ENCODE measurements at places on chromosomes 12 and 14.

- DNase-seq, result no peak
Observed at GRCh38 chr12:89092297-89092696, 260.0 kb downstream of the DUSP6 start.

DNA sequence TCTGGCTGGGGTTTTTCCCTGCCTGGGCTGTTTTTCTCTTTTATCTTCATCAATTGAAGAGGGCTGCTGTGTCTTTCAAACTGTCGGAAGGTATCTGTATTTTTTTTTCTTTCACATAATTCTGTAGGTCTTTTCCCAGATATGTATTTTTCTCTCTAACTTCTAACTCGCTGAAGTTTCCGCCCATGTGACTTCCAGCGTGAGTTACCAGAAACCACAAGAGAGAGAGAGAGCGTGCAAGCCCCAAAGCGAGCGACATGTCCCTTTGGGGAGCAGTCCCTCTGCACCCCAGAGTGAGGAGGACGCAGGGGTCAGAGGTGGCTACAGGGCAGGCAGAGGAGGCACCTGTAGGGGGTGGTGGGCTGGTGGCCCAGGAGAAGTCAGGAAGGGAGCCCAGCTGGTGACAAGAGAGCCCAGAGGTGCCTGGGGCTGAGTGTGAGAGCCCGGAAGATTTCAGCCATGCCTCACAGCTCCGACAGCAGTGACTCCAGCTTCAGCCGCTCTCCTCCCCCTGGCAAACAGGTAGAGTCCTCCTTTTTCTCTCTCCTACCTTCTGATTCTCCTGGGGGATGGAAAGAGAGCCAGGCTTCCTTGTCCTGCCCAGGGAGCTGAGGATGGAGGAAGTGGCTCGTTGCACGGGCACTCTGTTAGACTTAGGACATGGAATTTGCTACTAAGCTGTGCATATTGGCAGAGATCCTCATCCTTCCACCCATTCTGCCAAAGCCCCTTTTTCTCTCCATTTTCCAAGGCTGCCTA, at the start of gene BATF:
TSS of gene BATF (plus strand) at position 246 of the 759 bp plus-strand sequence. CDS start at position 460, 214 bp downstream.
- no peak for DNase-seq

- DNase-seq, result no peak
Observed at GRCh38 chr14:29645117-29645516, 282.5 kb downstream of the PRKD1 start.

DNA sequence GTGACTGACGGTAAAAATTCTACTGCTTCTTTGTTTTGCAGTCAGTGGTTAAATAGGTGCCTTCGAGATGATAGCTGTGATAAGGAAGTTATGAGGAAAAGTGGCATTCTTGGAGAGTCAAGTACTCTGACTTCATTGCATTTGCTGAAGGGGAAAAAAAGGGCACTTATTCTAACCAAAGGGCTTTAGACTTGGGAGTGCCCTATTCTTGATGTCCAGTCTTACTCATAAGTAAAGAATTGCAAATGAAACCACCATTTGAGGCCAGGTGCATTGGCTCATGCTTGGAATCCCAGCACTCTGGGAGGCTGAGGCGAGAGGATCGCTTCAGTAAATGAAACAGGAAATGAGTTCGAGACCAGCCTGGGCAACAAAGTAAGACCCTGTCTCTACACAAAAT, 40.3 kb downstream of the BRAP start:
- DNase-seq, result no peak

DNA sequence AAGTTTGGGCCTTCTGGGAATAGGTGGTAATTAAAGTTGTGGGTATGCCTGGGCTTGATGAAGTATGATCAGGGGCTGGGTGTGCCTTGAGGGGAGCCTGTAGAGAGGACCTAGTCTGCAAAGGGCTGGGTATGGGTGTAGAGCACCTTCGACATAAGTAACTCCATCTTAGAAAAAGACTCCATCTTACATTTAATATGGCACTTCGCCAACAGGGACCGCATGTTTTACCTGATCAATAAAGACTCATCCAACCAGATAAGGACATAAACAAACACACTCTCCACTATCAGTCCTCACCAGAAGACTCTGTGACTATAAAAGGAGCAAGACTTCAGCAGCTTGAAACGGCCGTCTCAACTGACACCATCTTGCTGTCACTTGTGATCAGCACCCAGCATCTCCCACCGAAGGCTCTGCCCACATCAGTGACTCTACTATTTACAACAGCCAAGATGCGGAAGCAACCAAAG, 23.5 kb upstream of the GPR68 start:
- DNase-seq, result no peak

GRCh38 chr12:6262211-6262610, 48.3 kb upstream of the PLEKHG6 start:
- no peak for DNase-seq

GRCh38 chr12:108239378-108239777, 99.7 kb downstream of the CMKLR1 start:
- DNase-seq, result no peak

DNA sequence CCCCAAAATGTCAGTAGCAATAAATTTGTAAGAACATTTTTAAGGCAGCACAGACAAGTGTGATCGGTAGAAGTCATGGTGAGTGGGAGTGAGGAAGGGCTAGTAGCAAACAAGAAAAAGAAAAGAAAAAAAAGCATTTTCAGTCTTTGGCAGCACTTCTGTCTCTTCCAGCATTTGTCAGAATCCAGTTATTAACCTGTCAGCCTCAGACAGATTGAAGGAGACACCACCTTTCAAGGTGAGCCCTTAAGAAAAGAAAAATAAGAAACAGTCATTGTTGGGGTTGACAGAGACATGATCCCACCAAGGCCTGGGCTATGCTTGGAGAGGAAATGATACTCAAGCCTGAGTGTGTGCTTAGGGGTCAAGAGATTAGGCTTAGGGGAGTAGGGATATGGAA, 947.4 kb downstream of the NRXN3 start:
- no peak for DNase-seq

- DNase-seq, result no peak
Observed at GRCh38 chr12:105253866-105254513, 18.0 kb upstream of the APPL2 start.

GRCh38 chr12:70244409-70244808, 1.2 kb downstream of the CNOT2 start:
- DNase-seq, result no peak

DNA sequence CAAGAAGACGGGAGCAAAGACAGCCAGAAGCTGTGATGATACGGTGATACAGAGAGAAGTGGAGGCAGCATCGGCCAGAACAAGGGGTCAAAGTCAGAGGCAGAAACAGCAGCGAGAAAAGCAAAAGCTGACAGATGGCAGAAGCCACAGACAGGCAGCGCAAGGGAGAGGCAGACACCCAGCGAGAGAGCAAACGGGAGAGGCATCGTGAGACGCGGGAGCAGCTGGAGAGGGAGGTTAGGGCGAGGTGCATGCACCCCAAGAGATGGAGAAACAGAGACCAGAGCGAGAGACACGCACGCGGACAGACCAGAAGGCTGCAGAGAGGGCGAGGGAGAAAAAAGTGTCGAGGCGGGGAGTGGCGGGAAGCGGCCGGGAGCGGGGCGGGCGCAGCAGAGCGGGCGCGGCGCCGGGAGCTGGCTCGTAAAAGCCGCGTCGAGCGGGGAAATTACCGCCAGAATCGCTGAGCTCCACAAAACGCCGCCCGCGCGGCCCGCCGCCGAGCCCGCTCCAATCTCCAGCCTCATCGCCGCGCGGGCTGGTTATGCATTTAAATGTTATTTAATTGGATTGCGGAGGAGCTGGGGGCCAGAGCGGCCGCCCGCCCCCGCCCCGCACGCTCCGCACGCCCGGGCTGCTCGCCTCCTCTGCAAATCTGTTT, 15.6 kb downstream of the SMUG1 start:
- no peak for DNase-seq

- DNase-seq, result no peak
Observed at GRCh38 chr12:1369938-1370500, 224.4 kb downstream of the FBXL14 start.

GRCh38 chr12:4991373-4991772, 52.3 kb upstream of the KCNA5 start:
- DNase-seq, result no peak

DNA sequence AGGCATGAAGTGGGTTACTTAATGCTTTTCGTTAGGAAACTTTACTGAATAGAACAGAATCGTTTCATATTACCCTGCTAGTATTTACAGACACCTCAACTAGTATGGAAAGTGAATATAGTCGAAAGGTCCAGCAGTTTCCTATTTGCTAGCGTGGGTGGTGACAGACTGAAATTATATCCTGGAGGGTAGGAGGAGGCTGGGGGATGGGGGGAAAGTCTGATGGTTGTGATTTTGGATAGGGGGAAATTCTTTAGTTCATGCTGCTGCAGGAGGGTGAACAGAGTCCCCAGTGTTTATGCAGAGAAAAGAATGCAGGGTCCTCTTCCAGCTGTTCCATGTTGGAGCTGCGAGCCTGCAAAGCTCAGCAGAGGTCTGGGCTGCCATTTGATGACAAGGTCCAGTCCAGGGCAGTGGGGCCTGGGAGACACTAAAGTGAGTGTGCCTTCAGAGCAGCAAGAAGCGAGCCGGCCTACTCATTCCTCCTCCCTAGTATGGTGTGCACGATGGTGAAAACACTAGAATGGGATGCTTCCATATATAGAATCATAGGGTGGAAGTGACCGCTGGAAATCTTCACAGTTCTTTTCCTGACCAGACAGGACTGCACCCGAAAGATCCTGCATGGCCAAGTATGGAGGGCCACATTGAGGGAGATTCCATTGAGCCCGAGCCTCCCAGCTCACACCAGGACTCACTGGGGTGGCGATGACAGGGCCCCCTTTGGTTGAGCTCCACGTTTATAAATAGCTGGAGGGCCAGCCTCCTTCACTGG, 2.1 kb downstream of the SAMD4A start:
- DNase-seq, result no peak

DNA sequence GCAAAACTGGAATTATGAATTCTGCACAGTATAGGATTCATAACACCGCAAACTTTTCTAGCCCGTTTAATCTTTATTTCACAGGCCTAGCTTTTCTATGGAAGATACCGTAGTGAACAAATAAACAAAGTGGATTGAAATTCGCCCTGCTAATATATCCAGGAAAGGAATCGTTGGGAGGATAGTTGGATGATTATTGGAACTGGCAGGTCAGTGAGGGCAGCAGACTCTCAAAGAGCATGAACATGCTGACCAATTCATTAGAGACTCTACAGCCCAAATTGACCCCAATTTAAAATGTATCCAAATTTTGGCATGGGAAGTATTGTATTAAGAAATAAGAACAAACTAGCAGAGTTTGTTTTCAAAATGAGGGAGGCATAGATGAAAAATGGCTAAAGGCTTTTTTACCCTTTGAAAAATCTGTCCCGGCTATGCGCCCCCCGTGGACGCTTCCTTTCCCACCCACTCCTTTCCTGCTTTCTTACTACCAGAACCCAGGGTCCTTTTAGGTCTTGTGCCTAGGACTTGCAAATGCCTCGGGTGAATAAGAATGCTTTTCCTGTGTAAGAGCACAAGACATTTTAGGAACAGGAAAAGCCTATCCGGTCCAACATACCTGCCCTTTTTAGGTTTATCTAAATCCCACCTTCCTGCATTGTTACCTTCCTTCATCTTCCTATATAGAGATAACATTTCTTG, 84.6 kb upstream of the PTPRB start:
- no peak for DNase-seq

- no peak for DNase-seq
Observed at GRCh38 chr14:27145170-27145569, 547.3 kb upstream of the NOVA1 start.

- DNase-seq, result no peak
Observed at GRCh38 chr12:31323391-31324115, 2.4 kb downstream of the SINHCAF start.

GRCh38 chr14:88840926-88841325, 16.5 kb downstream of the TTC8 start:
- no peak for DNase-seq

GRCh38 chr12:57183939-57184725, 32.5 kb upstream of the NXPH4 start:
- DNase-seq, result no peak

DNA sequence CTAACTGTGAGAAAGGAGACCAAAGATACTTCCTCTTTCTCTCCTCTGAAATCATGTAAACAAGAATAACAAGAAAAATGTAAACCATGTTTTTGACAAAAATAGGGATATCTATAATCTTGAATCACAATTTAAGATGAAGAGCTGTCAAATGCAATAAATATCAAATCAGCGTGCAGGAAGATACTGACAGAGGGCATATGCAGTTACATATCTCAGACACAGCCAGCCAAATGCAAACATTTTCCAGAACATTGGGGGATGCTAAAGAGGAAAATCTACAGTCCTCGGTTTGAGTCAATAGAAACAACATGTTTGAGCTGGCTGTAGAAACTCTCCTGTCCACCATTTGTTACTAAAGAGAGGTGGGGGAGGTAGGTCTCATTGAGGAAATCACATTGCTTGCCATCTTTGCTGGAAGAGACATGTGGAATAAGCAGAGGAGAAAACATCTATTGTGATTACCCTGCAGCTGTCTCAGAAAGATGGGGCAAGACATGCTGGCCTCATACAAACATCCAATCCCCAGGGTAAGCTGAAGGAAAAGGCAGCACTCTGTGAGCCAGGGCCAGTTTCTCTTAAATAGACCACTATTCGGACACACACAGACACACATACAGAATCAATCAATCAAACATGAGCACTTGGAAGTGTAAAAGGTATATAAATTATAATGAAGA, 43.5 kb downstream of the CNTN1 start:
- DNase-seq, result no peak

- no peak for DNase-seq
Observed at GRCh38 chr12:29066011-29066588, 83.0 kb upstream of the FAR2 start.

- DNase-seq, result no peak
Observed at GRCh38 chr12:116423094-116423493, 136.1 kb upstream of the MAP1LC3B2 start.

- no peak for DNase-seq
Observed at GRCh38 chr12:72146495-72146894, 125.7 kb upstream of the TRHDE start.

DNA sequence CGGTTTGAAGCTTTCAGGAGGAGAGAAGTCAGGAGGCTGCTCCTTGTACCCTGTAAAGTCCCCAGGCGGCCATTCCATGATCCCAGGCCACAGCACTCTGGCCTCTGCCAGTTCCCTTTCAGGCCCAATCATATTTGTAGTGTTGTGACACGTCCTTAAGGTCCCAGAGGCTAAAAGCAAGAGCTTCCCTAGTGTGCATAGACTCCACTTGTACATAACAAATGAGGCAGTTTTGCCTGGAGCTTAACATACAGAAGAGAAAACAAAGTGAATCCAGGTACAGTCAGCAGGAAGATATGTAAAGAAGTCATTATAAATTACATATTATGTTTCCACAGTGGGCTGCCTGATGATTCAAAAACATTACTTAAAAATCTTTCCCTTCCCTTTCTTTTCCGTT, 81.1 kb upstream of the RPH3A start:
- DNase-seq, result no peak

DNA sequence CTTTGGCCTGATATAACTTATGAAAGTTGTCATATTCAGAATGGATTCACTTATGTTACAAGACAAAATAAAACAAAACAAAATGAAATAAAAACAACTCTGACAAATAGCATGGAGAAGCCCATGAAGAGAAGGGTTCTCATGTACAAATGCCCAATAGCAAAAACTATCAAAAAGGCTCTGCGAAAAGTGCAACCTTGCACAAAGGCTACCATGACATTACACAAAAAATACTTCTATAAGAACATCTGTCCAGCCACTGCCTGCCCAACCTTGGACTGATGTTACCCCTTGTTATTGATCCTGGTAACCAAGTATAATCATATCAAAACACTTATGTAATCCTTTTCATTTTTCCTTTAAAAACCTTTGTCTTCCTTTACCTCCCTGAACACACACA, 213.0 kb downstream of the ATP23 start:
- no peak for DNase-seq

GRCh38 chr14:75484711-75485429, 37.4 kb upstream of the BATF start:
- DNase-seq, result no peak

- no peak for DNase-seq
Observed at GRCh38 chr12:18888047-18888446, 150.1 kb downstream of the CAPZA3 start.

Measured in glomerular endothelial cell (primary cell).